ENCODE measurements at places on chromosomes 7 and 10. TPM values are rescaled to one million over a fixed set of nuclear protein-coding genes. Genes with fewer than 3 reads are reported as not detected.

- no peak for DNase-seq
Observed at GRCh38 chr10:18397906-18398305, 253.5 kb downstream of the NSUN6 start.

- no peak for DNase-seq
Observed at GRCh38 chr7:35019179-35019729, 18.0 kb downstream of the DPY19L1 start.

DNA sequence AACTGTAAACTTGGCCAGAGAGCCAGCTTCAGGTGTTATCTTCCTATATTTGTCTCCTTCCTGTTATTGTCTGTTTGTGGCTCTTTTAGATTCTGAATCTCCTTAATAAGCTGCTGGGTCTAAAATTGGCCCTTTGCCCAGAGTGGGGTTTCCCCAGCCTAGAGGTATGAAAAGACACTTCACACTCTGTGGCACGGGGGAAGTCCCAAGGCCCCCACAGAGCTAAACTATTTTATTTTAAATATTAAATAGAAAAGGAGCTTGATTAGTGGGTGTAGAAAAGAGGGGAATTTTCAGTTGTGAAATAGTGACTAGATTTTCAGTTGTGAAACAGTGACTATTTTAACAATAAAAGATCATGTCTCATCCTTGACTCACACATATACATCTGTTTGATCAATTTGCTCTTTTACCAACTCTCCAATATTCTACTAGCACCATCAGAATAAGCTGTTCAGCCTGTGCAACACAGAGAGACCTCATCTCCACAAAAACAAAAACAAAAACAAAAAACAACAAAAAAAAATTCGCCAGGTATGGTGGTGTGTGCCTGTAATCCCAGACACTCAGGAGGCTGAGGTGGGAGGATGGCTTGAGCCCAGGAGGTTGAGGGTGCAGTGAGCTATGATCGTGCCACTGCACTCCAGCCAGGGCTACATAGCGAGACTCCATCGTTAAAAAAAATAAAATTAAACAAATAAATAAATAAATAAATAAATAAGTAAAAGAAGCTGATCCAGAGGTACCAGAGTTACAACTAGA, 24.9 kb upstream of the ADO start:
- no peak for DNase-seq

DNA sequence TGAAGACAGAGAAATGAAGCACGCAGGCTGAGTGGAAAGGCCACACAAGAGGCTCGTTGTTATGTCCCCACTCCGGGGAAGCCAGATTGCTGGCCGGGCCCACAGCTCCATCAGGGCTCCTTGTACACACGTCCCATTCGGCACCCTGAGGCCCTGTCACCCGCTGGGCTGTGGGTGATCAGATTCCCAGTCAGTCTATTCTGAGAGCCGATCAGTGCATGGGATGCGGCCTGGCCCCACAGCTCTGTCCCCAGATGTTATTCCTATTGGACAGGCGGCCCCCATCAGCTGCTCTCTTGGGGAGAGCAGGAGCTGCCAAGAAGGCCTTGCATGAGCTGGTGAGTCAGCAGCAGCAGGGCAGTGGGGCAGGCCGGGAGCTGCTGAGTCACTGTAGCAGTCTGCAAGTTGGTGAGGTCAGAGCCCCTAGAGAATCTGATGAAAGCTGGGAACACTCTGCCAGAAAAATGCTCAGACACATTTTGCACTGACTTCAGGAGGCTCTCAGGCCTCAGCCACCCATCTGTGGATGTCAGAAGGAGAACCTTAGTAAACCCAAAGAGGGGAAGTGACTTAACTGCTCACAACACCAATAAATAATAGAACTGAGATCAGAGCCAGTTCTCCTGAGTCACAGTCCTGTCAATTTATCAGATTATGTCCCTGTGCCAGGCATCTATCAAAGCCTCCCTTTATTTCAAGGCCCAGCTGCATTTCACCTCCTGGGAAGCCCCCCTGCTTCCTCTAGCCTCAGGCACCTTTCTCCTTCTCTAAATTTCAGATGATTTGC, 9.4 kb upstream of the PSAP start:
- peak; percentile 96 for DNase-seq

DNA sequence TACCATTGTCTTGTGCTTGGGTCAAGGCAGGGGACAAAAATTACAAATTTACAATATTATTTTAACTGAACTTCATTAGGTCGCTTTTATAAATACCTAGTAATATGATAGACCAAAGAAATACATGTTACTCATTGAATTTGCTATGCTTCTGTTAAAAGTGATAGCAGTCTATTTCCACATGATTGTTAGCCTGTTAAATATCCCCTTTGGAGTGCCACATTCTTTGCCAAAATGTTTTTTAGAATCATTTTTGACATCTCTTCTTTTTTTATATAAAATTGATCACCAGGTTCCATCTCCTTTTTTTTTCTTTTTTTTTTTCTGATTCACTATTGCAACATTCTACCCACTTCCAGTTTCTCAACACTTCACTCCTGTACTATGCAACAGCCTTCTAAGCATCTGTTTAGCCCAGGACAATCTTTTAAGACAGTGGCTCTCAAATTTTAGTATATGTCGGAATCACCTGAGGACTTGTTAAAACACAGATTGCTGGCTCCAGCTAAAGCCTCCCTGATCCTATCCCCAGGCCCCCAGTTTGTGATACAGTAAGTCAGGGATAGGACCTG, 16.4 kb upstream of the NDUFA5 start:
- no peak for DNase-seq

Gene RADIL
- 8.0 TPM for total RNA-seq

- no peak for DNase-seq
Observed at GRCh38 chr7:80921130-80921529, 2.3 kb upstream of the SEMA3C start.

DNA sequence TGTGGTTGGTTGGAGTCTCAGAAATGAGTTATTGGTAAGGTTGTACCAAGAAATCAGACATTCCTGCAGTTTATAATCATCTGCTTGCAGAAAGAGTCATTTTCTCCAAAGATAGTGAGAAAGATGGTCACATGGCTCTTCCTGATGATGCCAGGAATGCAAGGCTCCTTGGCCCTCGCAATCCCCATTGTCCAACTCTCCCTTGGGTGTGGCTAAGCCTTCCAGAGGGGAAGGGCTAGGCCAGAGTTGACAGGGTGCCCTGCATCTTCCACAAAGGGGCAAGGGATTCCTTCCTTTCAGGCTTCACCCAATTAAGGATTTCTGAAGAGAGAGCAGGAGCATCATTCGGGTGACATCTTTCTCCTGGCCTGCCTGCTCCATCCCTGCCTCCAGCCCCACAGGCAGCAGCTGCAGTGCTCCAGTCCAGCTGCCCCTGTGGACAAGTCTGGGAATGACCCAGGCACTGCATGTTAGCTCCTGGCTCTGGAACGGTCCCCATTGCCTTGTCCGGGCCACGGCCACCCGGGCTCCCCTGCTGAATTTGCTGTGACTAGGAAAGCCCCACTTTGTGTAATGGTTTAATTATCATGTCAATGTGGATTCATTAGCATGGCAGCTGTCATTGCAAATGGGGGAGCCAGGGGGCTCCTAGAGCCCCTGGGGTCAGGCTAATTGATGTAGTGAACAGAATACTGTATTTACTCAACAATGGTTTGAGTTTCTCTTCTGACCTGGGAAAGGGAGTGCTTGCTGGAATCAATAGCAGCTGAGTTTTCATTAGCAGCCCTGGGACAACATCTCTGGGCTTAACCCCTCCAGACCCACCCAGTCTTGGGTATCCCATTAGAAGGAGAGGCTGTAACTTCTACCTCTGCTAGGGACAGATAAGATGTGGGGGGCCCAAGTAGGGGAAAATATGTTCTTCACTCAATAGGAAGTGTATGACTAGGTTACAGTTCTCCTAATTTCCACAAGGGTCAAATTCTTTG, 112.6 kb upstream of the TBX20 start:
- no peak for DNase-seq

DNA sequence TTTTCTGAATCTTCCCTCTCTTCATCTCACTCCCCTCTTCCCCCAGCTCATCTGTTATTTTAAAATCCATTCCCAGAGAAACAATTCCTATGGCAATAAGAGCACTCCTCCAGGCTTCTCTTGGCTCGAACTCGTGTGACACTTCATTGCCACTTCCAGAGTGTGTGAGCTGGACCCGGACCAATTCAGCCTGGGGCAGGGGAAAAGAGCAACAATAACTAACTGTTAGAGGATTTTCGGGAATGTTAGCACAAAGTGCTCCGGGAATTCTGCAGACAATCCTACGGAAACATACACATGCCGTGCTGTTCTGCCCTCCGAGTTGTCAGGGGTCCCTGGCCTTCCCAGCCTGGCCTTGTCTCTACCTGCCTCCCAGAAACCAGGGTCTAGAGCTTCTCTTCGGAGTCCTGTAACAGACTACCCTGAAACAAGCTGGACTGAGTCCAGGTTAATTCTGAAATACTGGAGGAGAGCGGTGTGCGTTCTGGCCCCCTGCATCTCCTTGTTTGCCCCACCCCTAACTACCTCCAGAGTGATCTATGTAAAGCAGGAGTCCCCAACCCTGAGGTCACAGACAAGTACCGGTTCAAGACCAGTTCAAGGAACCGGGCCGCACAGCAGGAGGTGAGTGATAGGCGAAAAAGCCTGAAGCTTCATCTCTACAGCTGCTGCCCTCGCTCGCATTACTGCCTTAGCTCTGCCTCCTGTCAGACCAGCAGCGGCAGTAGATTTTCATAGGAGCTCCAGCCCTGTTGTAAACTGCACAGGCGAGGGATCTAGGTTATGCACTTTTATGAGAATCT, 11.3 kb downstream of the COL26A1 start:
- DNase-seq = peak; percentile 87

DNA sequence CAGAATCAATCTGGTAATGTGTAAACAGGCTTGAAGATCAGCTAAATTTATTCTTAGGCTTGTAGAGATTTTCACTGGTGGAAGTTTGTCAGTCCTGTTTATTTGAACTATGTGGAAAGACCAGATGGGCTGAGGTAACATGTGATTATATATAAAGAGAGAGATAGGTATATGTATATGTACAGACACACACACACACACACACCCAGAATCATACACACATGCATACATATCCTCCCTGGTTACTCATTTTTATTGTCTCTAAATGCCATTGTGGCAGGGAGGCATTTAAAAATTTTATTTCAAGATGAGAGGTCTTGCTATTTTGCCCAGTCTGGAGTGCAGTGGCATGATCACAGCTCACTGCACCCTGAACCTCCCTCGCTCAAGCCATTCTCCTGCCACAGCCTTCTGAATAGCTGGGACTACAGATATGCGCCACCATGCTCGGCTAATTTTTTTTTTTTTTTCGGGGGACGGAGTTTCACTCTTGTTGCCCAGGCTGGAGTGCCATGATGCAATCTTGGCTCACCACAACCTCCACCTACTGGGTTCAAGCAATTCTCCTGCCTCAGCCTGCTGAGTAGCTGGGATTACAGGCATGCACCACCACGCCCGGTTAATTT, 78.1 kb upstream of the CYTH3 start:
- DNase-seq = no peak

Gene GSTO2
- total RNA-seq = 13.4 TPM

GRCh38 chr10:45470098-45471012, 96.3 kb downstream of the ALOX5 start:
- no peak for DNase-seq

DNA sequence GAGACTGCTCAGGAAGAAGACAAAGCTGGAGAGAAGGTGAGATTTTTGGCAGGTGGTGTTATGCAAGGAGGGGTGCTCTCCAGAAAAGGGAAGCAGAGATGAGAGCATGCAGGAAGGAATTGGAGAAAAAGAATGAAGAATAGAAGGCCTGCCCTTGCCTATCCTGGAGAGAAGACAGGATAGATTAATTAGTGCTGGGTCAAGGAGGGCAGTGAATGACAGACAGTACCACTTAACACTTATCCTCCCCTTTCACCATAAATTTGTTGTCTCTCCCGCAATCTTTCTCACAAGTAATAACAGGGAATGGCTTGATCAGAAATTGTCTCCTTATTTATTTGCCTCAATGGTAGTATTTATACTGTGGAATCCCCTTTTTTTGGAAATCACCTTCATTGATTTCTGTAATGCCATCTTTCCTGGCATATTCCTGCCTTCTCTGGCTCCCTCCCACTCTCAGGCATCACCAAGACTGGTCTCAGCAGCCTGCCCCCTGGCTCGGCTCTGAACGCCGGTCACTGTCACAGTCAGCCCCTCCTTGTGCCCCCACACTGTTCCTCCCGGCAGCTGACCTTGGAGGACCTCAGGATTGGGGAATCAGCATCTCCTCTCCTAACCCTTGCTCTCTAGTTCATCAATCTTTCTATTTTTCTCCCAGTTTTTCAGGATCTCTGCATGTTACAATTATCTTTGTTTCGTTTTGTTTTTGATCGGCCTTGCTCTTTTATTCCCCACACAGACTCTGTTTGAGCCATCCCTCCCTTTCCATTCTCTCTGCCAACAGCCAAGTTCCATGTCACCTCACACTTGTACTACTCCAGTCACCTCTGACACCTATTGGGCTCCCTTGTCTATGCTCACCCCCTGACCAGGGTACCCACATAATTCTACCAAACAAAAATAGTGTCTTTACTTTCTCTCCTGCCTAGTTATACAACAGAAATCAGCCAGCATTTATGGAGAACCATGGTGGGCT, 294.2 kb downstream of the PLXDC2 start:
- DNase-seq = no peak

Gene UNCX
- total RNA-seq = not detected

GRCh38 chr7:127239814-127240213, 12.9 kb downstream of the GRM8 start:
- no peak for DNase-seq

DNA sequence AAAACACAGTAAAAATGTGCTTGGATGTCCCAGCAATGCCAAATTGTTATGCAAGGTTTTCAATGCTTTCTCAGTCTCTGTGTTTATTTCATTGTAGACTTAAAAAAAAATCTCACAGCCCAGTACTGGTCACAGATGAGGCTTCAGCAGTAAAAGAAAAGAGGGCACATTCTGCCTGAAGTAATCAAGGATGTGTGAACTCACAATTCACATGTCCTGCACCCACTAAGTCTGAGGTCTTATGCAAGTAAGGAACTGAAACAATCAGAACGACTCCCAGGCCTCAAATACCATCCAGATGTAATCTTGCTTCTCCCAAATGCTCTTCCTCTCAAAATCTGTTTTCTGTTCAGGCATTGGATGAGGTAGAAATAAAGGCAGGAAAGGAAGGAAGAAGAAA, 33.7 kb downstream of the ADRB1 start:
- DNase-seq = no peak
